Naive thymus-derived CD4-positive, alpha-beta T cell (primary cell): ENCODE measurements at places on chromosomes 5 and 9. TPM values are rescaled to one million over a fixed set of nuclear protein-coding genes. Genes with fewer than 3 reads are reported as not detected.

GRCh38 chr9:132857031-132857430, 21.1 kb downstream of the AK8 start:
- no peak for DNase-seq

DNA sequence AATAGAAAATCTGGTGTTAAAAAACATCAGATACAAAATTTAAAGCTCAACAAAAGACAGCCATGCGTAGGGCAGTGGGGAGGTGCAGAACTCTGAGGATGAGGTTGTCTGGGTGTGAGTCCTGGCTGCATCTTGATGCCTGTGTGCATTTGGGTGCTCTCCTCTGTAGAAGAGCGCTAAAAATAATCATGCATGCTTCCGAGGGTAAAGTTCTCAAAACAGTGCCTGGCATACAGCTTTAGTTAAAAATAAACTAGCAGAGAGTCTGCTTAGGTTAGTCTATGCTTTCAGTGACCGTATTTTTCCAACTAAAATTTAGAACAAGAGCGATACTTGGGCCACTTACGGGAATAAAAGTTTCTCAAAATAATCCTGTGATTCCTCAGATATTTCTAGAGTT, 55.5 kb upstream of the SPATA31C2 start:
- no peak for DNase-seq

- no peak for DNase-seq
These were observed 152.9 kb upstream of the MAP1B start for GRCh38 chr5:71954329-71954728.

The KIAA1191 gene
- 76.6 TPM for total RNA-seq

The CAMK4 gene
- total RNA-seq: 108 and 118 TPM in 2 replicates

The LCN2 gene
- not detected for total RNA-seq

GRCh38 chr9:113868501-113868900, 7.6 kb upstream of the ZNF618 start:
- DNase-seq: no peak

The APBA1 gene
- 2.4 TPM for total RNA-seq

GRCh38 chr5:63152871-63153270, 574.3 kb downstream of the LRRC70 start:
- DNase-seq: no peak

GRCh38 chr9:133822430-133823065, 84.4 kb upstream of the SARDH start:
- no peak for DNase-seq

The PITX1 gene
- total RNA-seq: not detected

- peak; percentile 80 for DNase-seq
These were observed at the start of gene DNM1 for GRCh38 chr9:128203024-128203706. Gene DNM1, plus strand, starts transcription at chr9:128203379. Its CDS starts 92 bp downstream, at chr9:128203471.

DNA sequence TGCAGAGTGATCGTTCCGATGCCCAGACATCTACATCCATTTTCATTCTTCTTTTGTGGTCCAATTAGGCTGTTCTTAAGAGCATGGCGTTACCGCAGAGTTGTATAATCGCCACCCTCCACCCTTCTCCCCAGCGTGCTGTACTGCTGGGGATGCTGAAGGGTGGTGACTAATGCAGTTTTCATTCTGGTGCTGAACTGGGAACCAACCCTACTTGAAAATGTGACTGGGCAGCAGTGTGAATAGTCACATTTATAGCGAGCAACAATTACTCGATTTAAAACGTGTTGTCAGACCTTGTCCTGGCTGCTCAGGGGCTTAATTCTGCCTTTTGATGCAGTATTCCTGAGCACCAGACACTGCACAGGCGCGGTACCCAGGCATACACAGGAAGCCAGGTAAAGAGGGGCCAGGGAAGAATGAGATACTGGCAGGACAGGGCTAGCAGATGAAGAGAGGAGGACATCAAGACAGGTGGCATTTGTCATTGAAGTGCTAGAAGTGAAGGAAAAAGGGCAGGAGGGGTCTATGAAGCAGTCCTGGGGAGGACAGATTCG, 719 bp upstream of the ISCA1 start:
- DNase-seq: no peak

DNA sequence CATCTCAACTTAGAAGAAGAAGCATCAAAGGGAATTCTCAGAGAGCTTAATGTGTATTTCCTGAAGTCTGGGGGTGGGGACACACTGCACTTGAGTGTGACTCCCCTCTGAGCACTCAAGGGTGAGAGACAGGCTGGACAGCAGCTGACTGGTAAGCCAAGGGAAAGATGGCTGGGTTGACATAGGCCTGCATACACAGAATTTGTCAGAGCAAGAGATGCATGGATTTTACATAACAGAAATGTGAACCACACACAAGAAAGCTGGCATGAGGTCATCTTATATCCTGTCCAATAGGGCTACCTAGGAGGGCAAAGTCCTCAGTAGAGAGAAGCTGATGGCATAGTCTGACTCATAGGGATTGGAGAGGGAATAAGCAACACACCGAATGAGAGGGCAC, 114.3 kb upstream of the EPB41L4A start:
- DNase-seq: no peak

The CBY3 gene
- total RNA-seq: not detected

- DNase-seq: no peak
These were observed 126.3 kb downstream of the UNC13B start for GRCh38 chr9:35287987-35288632.

- no peak for DNase-seq
These were observed at the start of gene KIF12 for GRCh38 chr9:114098936-114099668. Gene KIF12, minus strand, starts transcription at chr9:114099292. Its CDS starts 16 bp downstream, at chr9:114099276.

The OSMR gene
- total RNA-seq: 0.05 TPM in 1 of 2 replicates, not detected in the other

- no peak for DNase-seq
These were observed 14.2 kb downstream of the KIAA1958 start for GRCh38 chr9:112500842-112501241.

DNA sequence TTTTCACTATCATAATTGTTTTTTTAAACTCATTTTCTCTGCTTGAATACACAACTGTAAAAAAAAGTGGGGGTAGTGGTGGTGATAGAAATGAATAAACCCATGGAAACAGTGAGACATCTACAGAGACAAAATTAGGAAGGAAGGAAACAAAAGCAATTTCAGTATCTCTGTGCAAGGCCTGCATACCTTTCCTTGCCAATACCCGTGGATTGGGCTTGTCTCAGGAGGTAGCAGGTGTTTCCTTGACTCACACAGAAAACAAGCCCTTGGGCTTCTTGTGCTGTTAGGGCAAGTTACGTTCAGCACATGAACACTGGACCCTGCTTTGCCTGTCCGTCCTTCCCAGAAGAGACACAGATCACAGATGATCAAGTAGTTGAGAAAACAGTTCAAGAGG, 372.2 kb downstream of the ZSWIM6 start:
- DNase-seq: no peak

DNA sequence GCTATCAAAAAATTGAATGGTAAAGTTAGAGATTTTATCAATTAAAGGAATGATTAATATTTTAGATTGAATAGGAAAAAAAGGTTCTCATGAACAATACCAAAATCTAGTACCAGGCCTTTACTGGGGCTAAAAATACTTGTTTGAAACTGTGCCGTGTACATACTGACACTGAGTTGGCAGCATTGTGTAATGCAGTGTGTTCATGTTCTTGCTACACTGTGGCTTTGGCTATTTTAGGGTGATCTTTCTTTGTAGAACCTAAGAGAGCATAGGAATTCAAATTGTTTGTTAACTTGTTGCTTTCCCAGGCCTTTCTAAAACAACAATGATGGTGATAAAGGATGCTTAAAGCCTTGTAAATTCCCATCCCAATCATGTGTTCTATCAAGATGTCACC, 80.9 kb downstream of the KIF4B start:
- no peak for DNase-seq

DNA sequence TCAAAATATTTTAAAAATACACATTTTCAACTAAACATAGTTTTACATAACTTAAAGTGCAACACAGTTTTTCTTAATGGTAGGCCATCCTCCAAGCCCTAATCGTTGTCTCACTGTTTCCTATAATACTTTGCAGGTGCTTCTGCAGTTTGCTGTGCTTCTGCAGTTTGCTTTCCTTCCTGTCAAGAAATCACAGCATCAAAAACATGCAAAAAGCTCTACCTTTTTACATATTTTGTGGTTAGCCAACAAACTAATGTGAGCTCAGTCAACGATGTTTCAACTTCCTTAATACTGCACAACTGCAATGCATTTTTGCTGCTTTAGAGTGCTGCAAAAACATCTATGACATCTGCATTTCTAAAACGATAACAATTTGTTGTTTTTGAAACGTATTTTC, 25.2 kb downstream of the EMB start:
- peak; percentile 57 for DNase-seq

The SHOC1 gene
- not detected for total RNA-seq

The PANK3 gene
- total RNA-seq: 51.7 and 52.2 TPM in 2 replicates

GRCh38 chr9:38380872-38381534, 11.5 kb upstream of the ALDH1B1 start:
- no peak for DNase-seq

The KIF4B gene
- not detected for total RNA-seq

The EQTN gene
- total RNA-seq: not detected

The PCDHGA9 gene
- total RNA-seq: 0.20 TPM

DNA sequence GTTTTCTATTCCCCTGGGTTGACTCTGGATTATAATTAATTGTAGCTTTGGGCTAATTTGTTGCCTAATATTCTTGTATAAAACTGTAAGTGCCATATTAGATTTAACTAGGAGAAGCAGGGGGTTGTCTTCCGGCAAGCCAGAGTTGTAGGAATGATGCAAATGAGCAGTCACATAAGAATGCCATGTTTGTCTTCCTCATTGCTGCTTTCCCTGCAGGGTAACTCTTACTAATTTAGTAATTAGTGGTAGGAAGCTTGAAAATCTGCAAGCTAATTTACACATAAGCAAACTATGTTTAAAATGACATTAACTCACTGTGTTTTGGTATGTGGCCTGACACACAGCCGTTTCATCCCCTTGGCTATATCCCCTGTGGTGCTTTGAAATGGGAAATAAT, 527.8 kb downstream of the KCTD16 start:
- no peak for DNase-seq

The FAM151B gene
- total RNA-seq: 0.43 TPM

The CD274 gene
- 38.7 and 38.9 TPM in 2 replicates for total RNA-seq

The CD180 gene
- total RNA-seq: 2.0 and 3.1 TPM in 2 replicates

The UNC5A gene
- not detected for total RNA-seq

GRCh38 chr5:123180178-123180577, 91.1 kb downstream of the PRDM6 start:
- DNase-seq: no peak

GRCh38 chr5:56350011-56350596, 117.0 kb upstream of the ANKRD55 start:
- DNase-seq: no peak

GRCh38 chr5:95332158-95332557, 47.3 kb upstream of the MCTP1 start:
- DNase-seq: no peak

DNA sequence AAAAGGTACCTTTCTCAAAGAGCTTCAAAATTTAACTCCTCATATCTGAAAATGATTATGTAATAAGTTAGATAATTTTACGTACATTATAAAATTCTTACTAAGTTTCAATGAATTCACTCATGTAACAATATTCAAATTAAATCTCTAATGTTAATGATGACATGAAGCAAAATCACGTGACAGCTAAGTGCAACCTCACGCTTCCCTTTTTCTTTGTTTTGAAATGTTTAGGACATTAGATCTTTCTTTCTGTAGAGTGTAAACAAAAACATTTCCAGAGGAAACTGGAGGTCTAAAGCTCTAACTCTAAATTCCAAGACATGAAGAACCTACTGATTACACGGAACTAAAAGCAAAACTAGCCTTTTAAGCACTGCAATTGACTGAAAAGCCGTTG, 227.3 kb upstream of the TBCA start:
- DNase-seq: no peak

DNA sequence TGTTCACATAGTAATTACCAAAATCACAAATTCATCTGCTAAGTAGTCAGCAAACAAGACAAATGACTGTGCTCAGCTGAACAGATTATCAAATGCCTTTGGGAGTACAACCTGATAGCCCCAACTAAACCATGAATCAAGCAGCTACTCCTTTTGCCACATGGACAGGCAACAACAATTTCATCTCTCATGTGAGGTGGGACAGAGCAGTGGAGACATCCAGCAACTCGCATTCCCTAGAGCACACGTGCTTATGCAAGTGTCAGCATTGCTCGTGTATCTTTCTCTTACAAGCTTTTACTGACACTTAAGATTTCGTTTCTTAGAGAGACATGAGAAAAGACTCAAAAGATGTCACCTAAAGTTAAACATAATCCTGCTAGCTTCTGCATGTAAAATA, 42.7 kb upstream of the PPP2R2B start:
- DNase-seq: no peak

The PCDHGB4 gene
- total RNA-seq: 0.24 TPM

DNA sequence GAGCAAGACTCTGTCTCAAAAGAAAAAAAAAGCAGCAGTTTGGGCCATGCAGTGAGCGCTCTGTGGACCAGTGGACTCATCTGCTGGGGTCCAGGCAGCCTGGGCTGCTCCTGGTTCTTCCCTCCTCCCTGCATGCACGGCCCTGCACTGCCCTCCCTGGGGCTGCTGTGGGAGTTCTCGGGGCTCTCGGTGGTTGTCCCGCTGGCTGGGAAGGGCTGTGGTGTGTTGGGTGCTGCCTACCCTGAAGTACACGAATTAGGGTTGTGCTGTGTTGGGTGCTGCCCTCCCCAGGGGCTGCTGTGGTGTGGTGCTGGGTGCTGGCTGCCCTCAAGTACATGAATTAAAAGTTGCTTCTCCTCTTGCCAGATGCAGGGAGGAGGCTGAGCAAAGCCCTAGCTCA, 18.3 kb upstream of the CLPTM1L start:
- DNase-seq: no peak

DNA sequence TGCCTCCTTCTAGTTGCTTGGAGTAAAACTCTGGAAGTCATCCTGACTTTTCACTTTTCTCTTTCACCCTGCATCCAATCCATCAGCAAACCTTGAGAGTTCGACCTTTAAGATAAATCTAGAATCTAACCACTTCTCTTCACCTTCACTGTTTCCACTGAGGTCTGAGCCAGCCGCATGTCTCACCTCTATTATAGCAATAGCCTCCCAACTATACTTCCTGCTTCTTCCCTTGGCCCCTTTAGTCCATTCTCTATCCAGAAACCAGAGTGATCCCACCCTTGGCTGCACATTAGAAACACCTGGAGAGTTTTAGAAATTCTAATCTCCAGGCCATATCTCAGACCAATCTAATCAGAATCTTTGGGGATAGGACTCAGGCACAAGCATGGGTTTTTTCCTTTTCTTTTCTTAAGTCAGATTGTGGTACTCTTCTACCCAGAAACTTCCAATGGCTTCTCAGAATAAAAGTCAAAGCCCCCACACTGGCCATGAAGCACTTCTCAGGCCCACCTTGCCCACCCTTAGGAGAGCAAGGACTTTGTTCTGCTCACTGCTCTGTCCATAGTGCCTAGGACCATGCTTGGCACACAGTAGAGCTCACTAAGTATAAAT, 33.1 kb downstream of the MFAP3 start:
- DNase-seq: no peak

- no peak for DNase-seq
These were observed 35.6 kb upstream of the ANKRD33B start for GRCh38 chr5:10528056-10528816.

The MTMR12 gene
- 24.0 TPM for total RNA-seq

The ZDHHC11B gene
- total RNA-seq: 0.81 TPM

DNA sequence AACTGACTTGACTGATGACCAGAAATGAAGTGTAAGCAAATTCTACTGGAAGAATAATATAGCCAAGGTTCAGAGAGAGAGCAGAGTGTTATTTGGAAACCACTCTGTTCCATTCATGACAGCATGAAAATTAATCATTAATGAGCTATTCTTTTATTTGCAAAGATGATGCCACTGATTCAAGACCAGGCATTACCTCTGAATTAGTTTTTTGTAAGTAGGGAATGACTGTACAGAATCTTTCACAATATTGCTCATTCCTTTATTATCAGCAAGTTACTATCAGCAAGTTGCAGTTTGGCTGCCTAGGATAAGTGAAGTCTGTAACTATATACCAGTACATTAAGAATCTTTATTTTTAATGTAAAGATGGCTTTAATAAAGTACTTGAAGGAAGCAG, 75.1 kb upstream of the RGMB start:
- no peak for DNase-seq

The VPS13A gene
- 46.7 and 52.4 TPM in 2 replicates for total RNA-seq
